ENCODE measurements at places on chromosomes 1 and 21.

DNA sequence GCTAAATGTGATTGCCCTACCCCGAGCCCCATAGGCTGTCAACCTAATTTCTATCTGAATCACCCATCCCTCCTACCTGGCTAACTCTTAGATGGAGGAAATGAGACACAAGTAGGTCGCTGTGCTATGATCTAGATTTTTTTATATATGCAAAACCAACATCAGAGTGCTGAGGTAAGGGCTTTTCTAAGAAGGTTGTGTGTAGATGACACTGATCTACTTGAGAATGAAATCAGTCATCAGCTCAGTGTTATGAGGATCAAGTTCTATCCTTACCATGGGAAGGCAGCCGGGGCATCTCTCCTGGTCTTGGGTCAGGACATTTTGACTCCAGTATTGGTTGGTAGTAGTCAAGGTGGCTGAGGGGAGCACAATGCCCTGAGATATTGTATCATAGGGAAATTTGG is 23.6 kb downstream of the SLAMF1 start:
- no peak for DNase-seq

DNA sequence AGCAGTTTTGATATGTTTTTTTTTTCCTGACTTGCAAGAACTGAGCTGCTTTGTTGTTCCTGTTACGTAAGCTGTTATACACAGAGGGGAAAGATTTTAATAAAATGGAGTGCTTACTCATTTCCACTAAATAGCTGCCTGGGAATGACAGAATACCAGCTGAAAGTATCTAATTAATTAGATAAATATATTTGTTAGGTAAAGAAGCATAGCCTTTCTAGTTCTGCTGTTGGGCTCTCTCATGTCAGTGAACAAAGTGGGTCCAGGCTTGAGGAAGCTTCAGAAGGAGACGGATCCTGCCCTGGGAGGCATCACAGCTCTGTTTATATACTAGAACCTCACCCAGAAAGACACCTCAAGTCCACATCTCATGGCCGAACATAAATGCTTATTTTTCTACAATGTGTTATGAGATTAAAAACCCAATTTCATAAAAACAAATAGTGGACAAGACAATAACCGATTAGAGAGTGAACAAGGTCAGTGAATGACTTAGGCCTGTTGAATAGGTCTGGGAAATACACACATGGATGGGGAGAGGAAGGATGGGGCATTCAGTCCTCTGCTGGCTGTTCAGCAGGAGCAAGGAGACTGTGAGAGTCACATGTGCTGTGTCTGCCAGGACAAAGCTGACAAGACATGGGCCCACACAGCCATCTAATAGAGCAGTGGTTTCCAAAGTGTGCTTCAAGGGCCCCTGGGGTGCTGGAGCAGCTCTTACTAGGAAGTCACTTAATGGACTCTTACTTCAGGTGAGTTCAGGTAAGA is 20.6 kb downstream of the TRAF5 start:
- no peak for DNase-seq

GRCh38 chr1:153515504-153516394 is 20.0 kb downstream of the S100A6 start:
- DNase-seq = no peak

DNA sequence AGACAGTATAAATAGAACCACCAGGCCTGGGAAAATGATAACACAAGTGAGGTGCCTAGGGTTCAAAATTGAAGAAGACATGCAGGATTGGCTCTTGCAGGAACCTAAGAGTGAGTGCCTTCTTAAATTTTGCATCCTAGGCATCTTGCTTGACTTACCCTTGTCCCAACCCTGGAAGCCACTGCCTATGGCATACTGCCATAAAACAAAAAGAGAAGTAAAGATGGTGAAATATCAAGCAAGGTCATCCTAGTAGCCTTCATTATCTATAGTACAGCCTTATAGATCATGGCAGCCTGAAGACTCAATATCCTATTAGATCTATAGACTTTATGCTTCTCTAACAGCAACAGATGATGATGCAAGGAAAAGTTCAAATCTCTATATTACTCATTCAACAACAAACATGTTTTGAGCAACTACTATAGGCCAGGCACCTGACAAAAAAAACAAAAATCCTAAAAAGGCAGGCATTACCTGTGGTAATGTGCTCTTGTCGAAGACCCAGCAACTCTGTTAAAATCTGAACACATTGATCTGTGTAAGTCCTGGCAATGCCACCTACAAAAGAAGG is 6.3 kb downstream of the AP4B1 start:
- DNase-seq = no peak

DNA sequence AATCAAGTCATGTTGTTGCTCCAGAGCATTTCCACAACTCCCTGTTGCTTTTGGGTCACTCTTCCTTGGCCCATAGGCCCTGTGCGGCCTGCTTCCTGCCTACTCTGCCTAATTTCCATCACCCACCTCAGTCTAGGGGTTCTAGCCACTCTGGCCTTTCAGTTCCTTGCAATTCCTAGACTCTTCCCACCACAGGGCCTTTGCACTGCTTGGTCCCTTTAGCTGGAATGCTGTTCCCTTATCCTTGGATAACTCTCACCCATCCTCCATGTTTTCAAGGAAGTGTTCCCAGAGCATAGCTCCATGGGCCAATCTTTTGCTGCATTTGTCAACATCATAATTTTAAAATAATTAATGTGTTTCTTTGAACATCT is 18.7 kb downstream of the EPHB2 start:
- DNase-seq = no peak

- no peak for DNase-seq
Measured at GRCh38 chr1:51093581-51093980, 8.4 kb upstream of the C1orf185 start.

GRCh38 chr1:31605908-31606427 is 11.5 kb upstream of the HCRTR1 start:
- DNase-seq = no peak

GRCh38 chr1:87829360-87829759 is 500.7 kb downstream of the LMO4 start:
- DNase-seq = no peak

DNA sequence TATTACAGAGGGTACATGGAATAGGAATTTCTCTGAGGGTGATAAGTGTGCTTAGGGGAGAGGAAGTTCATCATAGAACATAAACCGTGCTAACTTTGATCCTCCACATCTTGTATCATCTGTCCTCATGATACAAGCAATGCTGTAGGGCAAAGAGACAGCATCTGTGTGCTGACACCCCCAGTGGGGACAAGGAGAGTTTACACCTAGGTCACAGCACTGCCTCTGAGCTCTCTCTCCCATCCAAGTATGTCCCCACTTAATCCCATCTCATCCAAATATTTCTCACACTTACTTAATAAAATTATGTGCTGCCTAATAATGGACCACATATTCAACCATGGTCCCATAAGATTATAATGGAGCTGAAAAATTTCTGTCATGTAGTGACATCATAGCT is 4.3 kb upstream of the TEDDM1 start:
- DNase-seq = no peak

- DNase-seq = peak; percentile 69
Measured at GRCh38 chr1:209455145-209455544, 128.4 kb upstream of the CAMK1G start.

All from NCI-H1105 treated with DMSO at 0.1 percent for 48 hours (cell line).